Lung (tissue), 17 donors: ENCODE measurements at places on chromosomes 2 and 18. TPM values are rescaled to one million over a fixed set of nuclear protein-coding genes. Genes with fewer than 3 reads are reported as not detected.

DNA sequence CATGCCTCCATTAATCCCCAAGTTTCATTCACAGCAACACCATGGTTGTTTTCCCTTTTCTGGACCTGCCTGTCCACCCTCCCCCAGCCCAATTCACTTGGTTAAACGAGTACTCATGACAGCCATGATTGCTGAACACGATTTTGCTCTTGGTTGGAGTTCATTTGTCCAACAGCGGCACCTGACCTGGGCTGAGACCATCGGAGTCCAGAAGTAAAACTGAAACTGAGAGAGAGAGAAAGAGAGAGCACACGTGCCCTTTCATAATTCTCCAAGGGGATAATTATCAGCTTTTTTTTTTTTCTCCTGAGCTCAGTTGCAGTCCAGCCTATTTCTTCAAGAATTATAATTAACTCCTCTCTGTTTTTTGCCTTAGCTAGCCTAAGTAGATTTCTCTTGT is 13.7 kb upstream of the KIF5C start:
- H3K27ac ChIP-seq, result no peak overlapping the region
- no peaks in the 10 kb centered on the region for H3K4me1 ChIP-seq
- H3K27me3 ChIP-seq, result no peaks in the 10 kb centered on the region
- DNase-seq, result no peak
- no peaks in the 10 kb centered on the region for H3K36me3 ChIP-seq
- no peak overlapping the region for H3K4me3 ChIP-seq

DNA sequence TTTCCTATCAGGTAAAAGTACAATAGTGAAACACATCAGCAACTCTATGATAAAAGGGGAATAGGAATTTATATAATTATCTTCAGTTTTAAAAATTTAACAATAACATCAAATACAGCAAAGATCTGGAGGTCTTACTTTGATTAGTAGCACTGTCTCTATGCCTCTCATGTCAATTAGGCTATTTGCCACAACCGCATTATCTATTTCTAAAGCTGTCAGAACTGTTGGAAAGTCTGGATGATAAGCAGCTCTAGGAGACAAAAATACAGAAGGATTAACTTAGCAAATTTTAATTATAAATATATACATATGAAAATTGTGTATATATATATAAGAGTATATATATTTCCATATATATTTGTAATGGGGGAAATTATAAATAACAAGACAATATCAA is 45.1 kb downstream of the SMC6 start:
- no peak for DNase-seq
- H3K27me3 ChIP-seq, result no peaks in the 10 kb centered on the region
- H3K36me3 ChIP-seq, result peaks cover 9% of the 10 kb centered on the region

GRCh38 chr2:157805519-157805918 is 70.6 kb downstream of the ACVR1 start:
- H3K4me1 ChIP-seq, result peaks cover 4% of the 10 kb centered on the region
- no peaks in the 10 kb centered on the region for H3K27me3 ChIP-seq
- DNase-seq, result no peak
- H3K27ac ChIP-seq, result no peak overlapping the region

DNA sequence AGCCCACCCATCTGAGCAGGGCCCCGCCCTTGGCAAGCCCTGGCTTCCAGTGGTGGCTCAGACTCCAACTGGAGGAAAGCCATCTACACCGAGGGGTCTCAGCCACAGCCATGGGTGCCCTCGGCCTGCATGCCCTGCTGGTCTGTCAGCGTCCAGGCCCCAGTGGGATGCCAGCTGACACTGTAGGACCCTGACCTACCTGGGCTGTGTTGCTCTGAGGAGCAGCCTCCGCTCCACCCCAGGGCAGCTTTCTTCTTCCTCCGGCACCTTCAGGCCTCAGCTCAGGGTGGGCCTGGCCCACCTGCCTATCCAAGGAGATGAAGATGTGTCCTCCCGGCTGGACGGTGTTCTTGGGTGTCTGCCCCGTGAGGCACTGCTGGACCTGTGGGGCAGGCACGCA is 13.9 kb upstream of the ARHGEF4 start:
- no peak overlapping the region for H3K27ac ChIP-seq
- no peaks in the 10 kb centered on the region for H3K36me3 ChIP-seq
- H3K27me3 ChIP-seq, result no peaks in the 10 kb centered on the region
- DNase-seq, result no peak
- peaks cover 17% of the 10 kb centered on the region for H3K4me1 ChIP-seq

DNA sequence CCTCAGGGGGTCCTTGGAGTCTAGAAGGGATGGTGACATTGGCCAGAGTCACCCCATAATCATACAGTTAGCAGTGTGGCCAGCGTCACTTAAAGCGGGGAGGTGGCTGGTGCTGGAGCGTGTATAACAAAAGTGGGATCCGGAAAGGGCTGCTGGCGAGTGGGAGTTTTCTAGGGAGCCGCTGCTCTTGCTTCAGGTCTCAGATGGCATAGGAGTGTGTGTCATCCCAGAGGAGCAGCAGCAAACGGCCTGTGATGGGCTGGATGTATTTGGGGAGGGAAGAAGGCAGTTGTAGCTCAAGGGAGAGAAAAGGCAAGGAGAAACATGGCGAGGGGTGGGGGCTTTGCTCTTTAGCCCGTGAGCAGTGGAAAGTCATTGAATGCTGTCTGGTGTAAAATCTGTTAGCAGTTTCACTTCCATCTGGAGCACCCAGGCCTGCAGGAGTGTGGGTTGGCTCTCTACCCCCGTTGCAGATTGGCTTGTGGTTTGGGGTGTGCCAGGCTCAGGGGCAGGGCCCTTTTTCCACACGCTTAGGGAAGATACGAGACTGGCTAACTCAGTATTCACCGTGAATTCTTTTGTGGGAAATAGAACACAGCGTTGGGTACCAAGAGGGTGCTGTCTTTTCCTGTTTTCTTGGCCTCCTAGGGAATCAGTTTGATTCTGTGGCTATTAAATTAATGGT is 120.5 kb downstream of the AGAP1 start:
- no peaks in the 10 kb centered on the region for H3K4me1 ChIP-seq
- no peaks in the 10 kb centered on the region for H3K36me3 ChIP-seq
- no peak for DNase-seq
- no peak overlapping the region for H3K27ac ChIP-seq
- no peak overlapping the region for H3K4me3 ChIP-seq

GRCh38 chr2:9809448-9810088 is 33.7 kb upstream of the TAF1B start:
- no peaks in the 10 kb centered on the region for H3K27me3 ChIP-seq
- H3K27ac ChIP-seq, result no peak overlapping the region
- peaks cover 26% of the 10 kb centered on the region for H3K4me1 ChIP-seq
- no peak for DNase-seq
- no peak overlapping the region for H3K4me3 ChIP-seq
- H3K36me3 ChIP-seq, result no peaks in the 10 kb centered on the region

GRCh38 chr2:102081606-102082005 is 60.9 kb upstream of the IL1R1 start:
- no peaks in the 10 kb centered on the region for H3K36me3 ChIP-seq
- H3K4me3 ChIP-seq, result no peak overlapping the region
- no peaks in the 10 kb centered on the region for H3K27me3 ChIP-seq

DNA sequence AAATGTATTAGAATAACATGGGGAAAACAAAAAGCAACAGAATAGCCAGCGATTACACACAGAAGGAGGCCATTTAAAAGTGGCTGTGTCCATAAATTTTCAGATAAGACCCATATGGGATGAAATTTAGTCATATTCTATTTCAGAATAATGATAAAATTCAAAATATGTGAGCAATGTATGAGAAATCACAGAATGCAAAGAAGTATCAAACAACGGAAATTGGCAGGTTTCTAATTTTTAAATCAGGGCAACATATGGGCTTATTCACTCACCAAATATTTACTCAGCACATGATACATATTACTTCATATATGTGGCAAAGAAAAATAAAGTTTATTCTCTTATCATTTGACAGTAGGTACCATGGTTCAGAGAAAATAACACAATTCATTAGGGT is 208.5 kb downstream of the GRB14 start:
- no peak overlapping the region for H3K4me3 ChIP-seq
- no peak for DNase-seq
- H3K27me3 ChIP-seq, result no peaks in the 10 kb centered on the region
- H3K27ac ChIP-seq, result no peak overlapping the region
- H3K4me1 ChIP-seq, result no peaks in the 10 kb centered on the region
- no peaks in the 10 kb centered on the region for H3K36me3 ChIP-seq

DNA sequence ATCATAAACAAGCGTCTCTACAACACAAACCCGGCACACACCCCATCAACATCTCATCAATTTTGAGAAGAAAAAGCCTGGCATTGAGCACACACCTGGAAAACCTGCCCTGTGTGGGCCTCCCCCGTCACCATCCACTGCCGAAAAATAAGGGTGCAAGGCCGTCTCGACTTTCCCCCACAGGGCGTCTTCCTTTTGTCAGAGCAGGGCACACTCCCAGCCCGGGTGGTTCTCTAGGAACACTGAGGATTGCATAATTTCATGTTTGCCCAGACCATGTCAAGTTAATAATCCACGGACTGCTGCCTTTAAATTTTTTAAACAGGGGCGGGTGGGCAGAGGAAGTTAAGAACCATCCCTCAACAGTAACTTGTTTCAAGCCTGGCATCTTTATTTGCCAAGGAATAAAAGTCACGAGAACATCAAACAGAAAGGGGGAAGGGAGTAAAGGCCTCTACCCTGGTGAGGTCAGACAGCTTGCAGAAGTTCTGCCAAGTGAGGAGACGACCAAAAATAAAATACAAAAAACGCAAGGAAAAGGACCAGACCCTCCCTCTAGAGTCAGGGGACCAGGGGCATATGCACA is 2.1 kb downstream of the TFCP2L1 start:
- H3K4me3 ChIP-seq, result no peak overlapping the region
- no peak overlapping the region for H3K27ac ChIP-seq
- H3K4me1 ChIP-seq, result no peaks in the 10 kb centered on the region
- no peaks in the 10 kb centered on the region for H3K36me3 ChIP-seq

GRCh38 chr2:226730481-226730880 is 69.1 kb downstream of the IRS1 start:
- no peak overlapping the region for H3K4me3 ChIP-seq
- H3K27me3 ChIP-seq, result no peaks in the 10 kb centered on the region
- peak; percentile 74 for DNase-seq
- peaks cover 5% of the 10 kb centered on the region for H3K4me1 ChIP-seq
- no peaks in the 10 kb centered on the region for H3K36me3 ChIP-seq

- no peak overlapping the region for H3K27ac ChIP-seq
- no peaks in the 10 kb centered on the region for H3K27me3 ChIP-seq
- no peaks in the 10 kb centered on the region for H3K36me3 ChIP-seq
- peak; percentile 91 for DNase-seq
- no peak overlapping the region for H3K4me3 ChIP-seq
- H3K4me1 ChIP-seq, result peaks cover 4% of the 10 kb centered on the region
Observed at GRCh38 chr2:203626952-203627681, 79.3 kb upstream of the CD28 start.

GRCh38 chr18:23671564-23671963 is 8.9 kb upstream of the ANKRD29 start:
- no peak for DNase-seq
- H3K27ac ChIP-seq, result no peak overlapping the region
- no peaks in the 10 kb centered on the region for H3K27me3 ChIP-seq
- no peaks in the 10 kb centered on the region for H3K36me3 ChIP-seq
- H3K4me3 ChIP-seq, result no peak overlapping the region

DNA sequence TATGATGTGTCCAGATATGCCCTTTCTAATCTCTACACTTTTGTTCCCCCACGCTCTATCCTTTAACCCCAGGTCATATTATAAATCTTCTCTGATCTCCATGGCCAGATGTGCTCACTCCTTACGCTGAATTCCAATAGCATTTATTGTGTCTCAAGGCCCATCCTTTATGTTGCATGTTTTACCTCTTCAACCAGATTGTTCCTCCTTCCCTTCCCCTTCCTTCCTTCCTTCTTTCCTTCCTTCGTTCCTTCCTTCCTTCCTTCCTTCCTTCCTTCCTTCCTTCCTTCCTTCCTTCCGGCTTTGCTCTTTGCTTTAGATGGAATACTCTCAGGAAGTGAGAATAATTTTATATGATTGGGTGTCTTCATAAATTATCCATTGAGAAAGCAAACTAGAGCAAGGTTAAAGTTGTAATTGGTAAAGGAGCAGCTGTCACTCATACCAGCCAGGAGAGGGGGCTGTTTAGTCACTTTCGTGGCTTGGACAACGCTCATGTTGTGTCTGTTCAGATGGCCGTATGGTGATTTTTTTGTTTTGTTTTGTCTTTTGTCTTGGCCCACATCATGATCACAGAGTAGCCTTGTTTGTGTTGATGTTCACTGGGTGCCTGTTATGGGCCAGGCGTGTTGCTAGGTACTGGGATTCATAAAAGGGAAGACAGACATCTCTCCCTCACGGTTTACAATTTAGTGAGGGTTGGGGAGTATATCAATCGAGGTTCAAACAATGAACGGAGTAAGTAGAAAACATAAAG is 68.0 kb downstream of the DAW1 start:
- H3K4me1 ChIP-seq, result no peaks in the 10 kb centered on the region
- no peak overlapping the region for H3K4me3 ChIP-seq
- no peak overlapping the region for H3K27ac ChIP-seq
- H3K36me3 ChIP-seq, result no peaks in the 10 kb centered on the region
- no peaks in the 10 kb centered on the region for H3K27me3 ChIP-seq
- DNase-seq, result peak; percentile 35

- H3K4me1 ChIP-seq, result no peaks in the 10 kb centered on the region
- no peak overlapping the region for H3K27ac ChIP-seq
- H3K4me3 ChIP-seq, result no peak overlapping the region
- H3K36me3 ChIP-seq, result no peaks in the 10 kb centered on the region
- no peak for DNase-seq
Observed at GRCh38 chr2:172013396-172013795, 13.6 kb downstream of the METAP1D start.

- DNase-seq, result peak; percentile 45
- H3K27me3 ChIP-seq, result no peaks in the 10 kb centered on the region
- H3K27ac ChIP-seq, result no peak overlapping the region
- H3K4me3 ChIP-seq, result no peak overlapping the region
- no peaks in the 10 kb centered on the region for H3K36me3 ChIP-seq
- H3K4me1 ChIP-seq, result peaks cover 8% of the 10 kb centered on the region
Observed at GRCh38 chr2:204730603-204731002, 185.3 kb downstream of the PARD3B start.

- peak overlapping the region; percentile 98 for H3K27ac ChIP-seq
- H3K36me3 ChIP-seq, result no peaks in the 10 kb centered on the region
- H3K4me1 ChIP-seq, result peaks cover 10% of the 10 kb centered on the region
- no peak for DNase-seq
- H3K4me3 ChIP-seq, result peak overlapping the region; percentile 91
Observed at GRCh38 chr2:199910338-199911051, 598 bp upstream of the C2orf69 start.

GRCh38 chr2:210654091-210654490 is 97.7 kb downstream of the CPS1 start:
- H3K27me3 ChIP-seq, result no peaks in the 10 kb centered on the region
- DNase-seq, result no peak
- no peak overlapping the region for H3K27ac ChIP-seq
- H3K4me3 ChIP-seq, result no peak overlapping the region
- no peaks in the 10 kb centered on the region for H3K4me1 ChIP-seq

GRCh38 chr18:25275412-25276001 is 76.5 kb downstream of the ZNF521 start:
- H3K27me3 ChIP-seq, result no peaks in the 10 kb centered on the region
- H3K36me3 ChIP-seq, result peaks cover 5% of the 10 kb centered on the region
- DNase-seq, result no peak

- H3K27ac ChIP-seq, result no peak overlapping the region
- H3K4me1 ChIP-seq, result no peaks in the 10 kb centered on the region
- no peak for DNase-seq
- peaks cover 8% of the 10 kb centered on the region for H3K36me3 ChIP-seq
- no peaks in the 10 kb centered on the region for H3K27me3 ChIP-seq
Observed at GRCh38 chr18:179499-179898, 21.1 kb downstream of the USP14 start.

VWA3B gene
- 17.8 TPM for total RNA-seq

TEX51 gene
- total RNA-seq, result not detected

ARMC9 gene
- 28.6 TPM for total RNA-seq

FAM237A gene
- not detected for total RNA-seq

ZNF2 gene
- 4.7 TPM for total RNA-seq

DUSP28 gene
- 7.7 TPM for total RNA-seq

UGT1A3 gene
- not detected for total RNA-seq

LTBP1 gene
- 46.1 TPM for total RNA-seq

FASTKD1 gene
- total RNA-seq, result 22.0 TPM

KIF3C gene
- total RNA-seq, result 6.2 TPM

IL36A gene
- total RNA-seq, result not detected

TMEM247 gene
- not detected for total RNA-seq
